ENCODE measurements at places on chromosomes 1 and 21.
A peak's percentile ranks its signal among the peaks of the same experiment; 100 is the strongest.

DNA sequence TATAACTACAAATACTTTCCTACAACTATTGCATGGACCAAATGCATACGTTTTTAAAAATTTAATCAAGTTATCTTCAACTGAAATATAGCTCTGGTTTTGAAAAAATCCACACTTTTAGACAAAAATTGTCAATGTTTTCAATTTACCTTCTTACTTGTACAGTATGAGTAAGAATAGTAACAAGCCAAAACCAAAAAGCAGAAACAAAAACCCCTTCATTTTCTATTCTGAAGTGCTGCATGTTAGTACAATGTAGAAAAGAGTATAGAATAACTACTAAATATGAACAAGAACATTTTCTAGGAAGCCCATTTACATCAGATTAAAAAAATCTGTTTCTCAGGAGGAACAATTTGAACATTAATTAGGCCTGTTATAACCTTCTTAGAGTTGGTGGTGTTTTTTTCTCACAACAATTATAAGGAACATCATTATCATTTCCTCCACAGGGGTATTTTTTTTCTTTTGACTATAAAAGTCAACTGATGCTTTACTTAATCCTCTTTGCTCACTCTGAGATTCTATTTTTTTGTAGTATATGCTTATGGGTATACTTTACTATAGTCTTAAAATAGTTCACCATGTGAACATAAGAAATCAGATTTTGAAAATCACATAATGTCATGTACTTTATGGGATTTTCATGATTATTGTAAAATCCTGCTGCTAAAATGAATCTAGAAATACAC, 475.4 kb downstream of the PTBP2 start:
- no peak for DNase-seq

DNA sequence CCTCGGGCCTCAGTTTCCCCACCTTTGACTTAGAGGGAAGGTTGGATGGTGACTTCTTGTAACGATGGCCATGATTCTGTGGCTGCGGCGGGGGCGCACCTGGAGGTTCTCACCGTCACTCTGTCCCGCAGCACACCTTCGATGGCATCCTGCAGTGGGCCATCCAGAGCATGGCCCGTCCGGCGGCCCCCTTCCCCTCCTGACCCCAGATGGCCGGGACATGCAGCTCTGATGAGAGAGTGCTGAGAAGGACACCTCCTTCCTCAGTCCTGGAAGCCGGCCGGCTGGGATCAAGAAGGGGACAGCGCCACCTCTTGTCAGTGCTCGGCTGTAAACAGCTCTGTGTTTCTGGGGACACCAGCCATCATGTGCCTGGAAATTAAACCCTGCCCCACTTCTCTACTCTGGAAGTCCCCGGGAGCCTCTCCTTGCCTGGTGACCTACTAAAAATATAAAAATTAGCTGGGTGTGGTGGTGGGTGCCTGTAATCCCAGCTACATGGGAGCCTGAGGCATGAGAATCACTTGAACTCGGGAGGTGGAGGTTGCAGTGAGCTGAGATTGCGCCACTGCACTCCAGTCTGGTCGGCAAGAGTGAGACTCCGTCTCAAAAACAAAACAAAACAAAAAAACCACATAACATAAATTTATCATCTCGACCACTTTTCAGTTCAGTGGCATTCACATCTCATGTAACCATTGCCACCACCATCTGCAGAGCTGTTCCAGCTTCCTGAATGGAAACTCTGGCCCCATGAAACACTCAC, 2.1 kb upstream of the PFKL start:
- peak; percentile 80 for DNase-seq

- DNase-seq: no peak
Observed at GRCh38 chr1:22828484-22829308, 118.1 kb downstream of the EPHB2 start.

DNA sequence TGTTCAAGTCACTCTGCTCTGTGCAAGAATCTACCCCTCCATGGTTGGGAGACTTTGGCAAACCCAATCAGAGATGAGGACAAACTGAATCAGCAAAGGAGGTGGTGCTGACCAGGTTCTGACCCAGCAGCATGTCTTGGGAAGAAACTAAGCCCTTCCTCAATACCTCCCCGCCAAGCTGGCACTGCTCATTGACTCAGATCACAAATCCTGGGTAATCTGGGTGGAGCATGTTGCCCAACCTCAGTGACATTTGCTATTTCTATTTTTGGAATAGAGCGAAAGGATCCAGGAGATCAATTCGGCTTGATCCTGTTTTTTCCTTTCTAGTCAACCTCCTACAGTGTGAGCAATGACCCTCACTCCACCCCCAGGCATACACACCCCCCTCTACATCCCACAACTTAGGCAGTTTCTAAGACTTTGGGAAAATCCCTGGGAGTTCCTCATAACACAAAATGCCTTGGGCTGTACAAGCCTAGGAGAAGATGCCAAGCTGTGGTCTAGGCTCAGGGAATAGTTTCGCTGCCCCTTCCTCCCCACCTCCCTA, 166.8 kb upstream of the KCNJ6 start:
- no peak for DNase-seq
